ENCODE measurements at places on chromosomes 1 and 21. TPM values are rescaled to one million over a fixed set of nuclear protein-coding genes. Genes with fewer than 3 reads are reported as not detected.

ADAM15 gene
- 48.2 TPM for total RNA-seq

MYCL gene
- total RNA-seq, result 7.2 TPM

CENPF gene
- total RNA-seq, result 145 TPM

ACTL8 gene
- total RNA-seq, result 88.9 TPM

PALMD gene
- not detected for total RNA-seq

- no peaks in the 10 kb centered on the region for H3K27me3 ChIP-seq
- peaks cover 37% of the 10 kb centered on the region for H3K4me1 ChIP-seq
- H3K4me3 ChIP-seq, result no peak overlapping the region
- no peak overlapping the region for H3K27ac ChIP-seq
- DNase-seq, result no peak
- no peaks in the 10 kb centered on the region for H3K36me3 ChIP-seq
Measured at GRCh38 chr1:183074215-183074614, 51.0 kb downstream of the LAMC1 start.

DNA sequence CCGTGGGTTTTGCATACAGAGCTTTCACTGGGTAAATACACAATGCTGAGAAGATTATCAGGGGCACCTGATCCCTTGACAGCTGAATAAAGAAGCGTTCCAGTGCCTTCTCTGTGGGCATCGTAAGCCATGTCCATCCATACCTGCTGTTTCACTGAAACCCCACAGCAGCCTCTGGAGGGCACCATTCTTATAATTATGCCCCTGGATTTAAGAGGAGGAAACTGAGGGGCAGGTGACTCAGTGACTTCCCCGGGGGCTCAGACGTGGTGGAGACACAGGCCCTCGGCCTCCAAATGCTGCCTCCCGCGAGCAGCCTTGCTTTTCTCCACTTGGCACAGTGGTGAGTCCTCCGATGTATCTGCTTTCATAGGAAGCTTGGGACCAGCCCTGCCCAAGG, 56.7 kb downstream of the B3GALT5 start:
- DNase-seq, result no peak
- H3K4me3 ChIP-seq, result no peak overlapping the region
- H3K27ac ChIP-seq, result no peak overlapping the region
- H3K27me3 ChIP-seq, result no peaks in the 10 kb centered on the region
- H3K4me1 ChIP-seq, result no peaks in the 10 kb centered on the region

- H3K27ac ChIP-seq, result no peak overlapping the region
- H3K36me3 ChIP-seq, result no peaks in the 10 kb centered on the region
- no peaks in the 10 kb centered on the region for H3K4me1 ChIP-seq
- no peak overlapping the region for H3K4me3 ChIP-seq
- DNase-seq, result no peak
- H3K27me3 ChIP-seq, result no peaks in the 10 kb centered on the region
Measured at GRCh38 chr1:66353257-66353656, 180.7 kb upstream of the SGIP1 start.

DNA sequence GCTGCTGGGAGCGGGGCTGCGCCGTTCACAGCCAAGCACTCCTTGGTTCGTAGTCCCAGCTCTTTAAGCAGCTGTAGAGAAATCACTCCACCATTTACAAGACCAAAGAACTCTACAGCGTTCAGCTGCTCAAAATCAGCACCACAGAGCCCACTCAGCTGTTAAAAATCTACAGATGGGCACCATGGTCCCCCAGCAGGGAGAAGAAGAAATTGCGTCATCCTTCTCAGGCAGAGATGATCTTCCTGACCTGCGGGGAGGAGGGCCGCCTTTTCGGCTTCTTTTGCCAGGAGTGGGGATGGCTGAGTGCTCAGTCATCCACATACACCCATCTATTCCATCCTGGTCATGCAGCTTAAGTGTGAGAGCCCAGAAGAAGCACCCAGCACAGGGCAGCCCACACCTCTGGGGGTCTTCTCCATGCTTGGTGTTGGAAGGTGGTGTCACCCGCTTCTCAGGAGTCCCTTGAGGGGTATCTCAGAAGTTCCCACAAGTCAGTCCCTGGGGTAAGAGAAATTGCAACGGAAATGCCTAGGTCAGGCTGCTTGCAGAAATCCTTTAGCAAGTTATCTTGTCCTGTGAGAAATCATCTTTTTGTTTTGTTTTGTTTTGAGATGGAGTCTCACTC, 163.8 kb downstream of the NPHP4 start:
- H3K4me3 ChIP-seq, result no peak overlapping the region
- H3K27me3 ChIP-seq, result no peaks in the 10 kb centered on the region
- H3K27ac ChIP-seq, result no peak overlapping the region
- no peak for DNase-seq
- no peaks in the 10 kb centered on the region for H3K36me3 ChIP-seq

GRCh38 chr1:67945733-67946374, 104.6 kb downstream of the DIRAS3 start:
- no peak for DNase-seq
- H3K4me1 ChIP-seq, result no peaks in the 10 kb centered on the region
- no peaks in the 10 kb centered on the region for H3K27me3 ChIP-seq
- no peak overlapping the region for H3K27ac ChIP-seq

GRCh38 chr1:107450899-107451664, 310.2 kb downstream of the NTNG1 start:
- H3K36me3 ChIP-seq, result no peaks in the 10 kb centered on the region
- H3K4me1 ChIP-seq, result no peaks in the 10 kb centered on the region
- no peak overlapping the region for H3K27ac ChIP-seq
- no peaks in the 10 kb centered on the region for H3K27me3 ChIP-seq
